Fibroblast of skin of left quadriceps (primary cell): ENCODE measurements at places on chromosomes 3 and 15.

GRCh38 chr3:80994085-80994665 lies 767.3 kb downstream of the GBE1 start:
- DNase-seq = no peak

DNA sequence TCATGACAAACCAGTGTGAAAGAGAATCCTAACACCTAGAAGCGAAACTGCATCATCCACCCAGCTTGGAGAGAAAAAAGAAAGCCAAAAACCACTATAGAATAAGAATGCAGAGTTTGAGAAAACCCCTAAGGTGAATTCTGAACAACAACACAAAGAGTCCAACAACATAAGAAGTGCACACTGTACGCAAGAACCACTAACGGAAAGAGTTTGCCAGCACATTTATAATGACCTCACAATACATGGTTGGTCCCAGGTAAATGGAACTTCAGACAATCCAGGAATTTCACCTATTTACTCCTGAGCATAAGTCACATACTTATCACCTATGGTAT lies 128.3 kb upstream of the BHLHE40 start:
- no peak for DNase-seq

- DNase-seq = no peak
These were observed 3.0 kb downstream of the CCR2 start for GRCh38 chr3:46356909-46357308.

DNA sequence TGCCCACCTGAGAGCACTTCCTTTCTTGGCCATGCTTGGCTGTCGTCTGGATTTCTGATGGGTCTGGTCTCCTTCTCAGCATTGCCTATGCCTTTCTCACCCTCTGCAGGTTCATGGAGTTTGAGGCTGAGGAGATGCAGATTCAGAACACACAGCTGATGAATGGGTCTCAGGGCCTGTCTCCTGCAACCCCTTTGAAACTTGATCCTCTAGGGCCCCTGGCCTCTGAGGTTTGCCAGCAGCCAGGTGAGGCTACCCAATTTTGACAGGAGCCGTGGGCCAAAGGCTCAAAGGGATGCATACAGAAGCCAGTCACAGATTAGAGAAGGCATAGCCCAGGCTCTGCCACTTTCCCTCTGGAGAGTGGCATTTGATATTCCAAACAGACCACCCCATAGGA lies 10.5 kb downstream of the NUTM1 start:
- DNase-seq = no peak

DNA sequence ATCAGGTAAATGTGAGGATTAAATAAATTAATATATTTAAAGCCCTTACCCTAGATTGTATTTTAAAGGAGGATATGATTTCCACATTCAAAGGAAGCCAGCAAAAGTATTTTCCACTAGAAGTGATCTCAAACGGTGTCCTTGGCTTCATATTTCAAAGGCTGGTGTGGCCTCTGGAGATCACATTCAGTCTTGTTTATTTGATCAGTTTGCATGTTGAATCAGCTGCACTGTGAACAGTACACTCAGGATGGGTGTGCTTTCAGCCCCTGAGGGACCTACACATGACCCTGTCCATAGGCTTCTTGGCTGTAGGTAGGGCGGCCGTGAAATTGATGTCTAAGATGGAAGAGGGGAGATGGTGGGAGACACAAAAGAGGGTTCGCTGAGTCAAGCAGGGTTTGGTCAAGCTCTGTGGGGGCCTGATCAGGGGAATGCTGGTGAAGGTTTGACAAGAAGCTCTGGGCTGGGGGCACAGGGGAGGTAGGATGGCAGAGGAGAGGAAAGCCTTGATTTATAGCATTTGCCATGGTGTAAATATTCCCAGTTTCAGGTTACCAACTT lies 21.9 kb downstream of the CYP8B1 start:
- DNase-seq = no peak

DNA sequence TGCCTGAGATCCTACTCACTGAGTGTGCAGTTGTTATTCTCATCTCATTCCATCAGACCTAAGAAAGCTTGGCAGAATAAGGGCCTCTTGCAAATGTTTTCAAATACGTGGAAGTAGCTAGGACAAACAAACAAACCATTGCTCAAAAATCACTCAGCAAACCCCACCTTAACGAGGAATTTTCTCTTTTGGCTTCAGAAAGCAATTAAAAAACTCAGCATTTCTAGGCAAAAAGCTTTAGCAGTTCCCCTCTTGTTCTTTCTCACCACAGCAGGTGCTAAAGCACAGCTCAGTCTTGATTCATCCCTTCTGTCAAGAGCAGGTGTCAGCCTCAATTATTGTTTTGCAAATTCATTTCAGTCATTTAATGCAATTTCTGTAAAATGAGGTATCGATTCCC lies 58.6 kb upstream of the NUDT16 start:
- DNase-seq = no peak

DNA sequence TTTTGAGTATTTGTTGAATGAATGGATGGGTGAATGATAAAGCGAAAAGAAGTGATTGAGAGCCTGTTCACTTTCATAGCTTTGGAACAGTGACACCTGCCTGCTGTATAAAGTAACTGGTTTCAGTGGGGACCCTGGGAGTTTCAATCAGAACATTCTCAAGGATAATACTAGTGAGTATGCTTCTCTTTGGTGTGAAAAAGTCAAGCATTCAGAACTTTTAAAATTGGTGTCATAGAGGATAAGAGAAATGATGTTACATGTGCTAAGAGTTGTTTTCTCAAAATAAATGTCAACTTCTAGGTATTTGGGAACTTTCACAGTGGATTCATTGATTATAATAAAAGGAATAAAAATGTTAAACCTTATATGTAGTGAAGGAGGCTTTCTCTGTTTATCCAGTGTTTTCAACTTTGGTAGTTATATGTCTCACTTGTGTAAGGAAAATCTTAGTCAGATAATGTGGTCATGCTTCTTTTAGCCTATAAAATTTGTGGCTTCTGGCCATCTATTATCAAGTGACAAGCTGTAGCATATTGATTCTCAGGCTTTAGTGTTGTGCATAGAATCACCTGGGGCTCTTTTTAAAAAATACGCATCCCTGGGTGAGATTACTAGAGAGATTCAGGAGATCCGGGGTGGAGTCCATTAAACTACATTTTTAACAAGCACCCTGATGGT lies 11.9 kb downstream of the LRCH3 start:
- no peak for DNase-seq

GRCh38 chr15:51367322-51367976 lies 26.0 kb downstream of the GLDN start:
- no peak for DNase-seq
